ENCODE measurements at places on chromosomes 5 and 9. TPM values are rescaled to one million over a fixed set of nuclear protein-coding genes. Genes with fewer than 3 reads are reported as not detected.

- DNase-seq = no peak
Observed at GRCh38 chr5:101838435-101838834, 457.6 kb downstream of the SLCO4C1 start.

DNA sequence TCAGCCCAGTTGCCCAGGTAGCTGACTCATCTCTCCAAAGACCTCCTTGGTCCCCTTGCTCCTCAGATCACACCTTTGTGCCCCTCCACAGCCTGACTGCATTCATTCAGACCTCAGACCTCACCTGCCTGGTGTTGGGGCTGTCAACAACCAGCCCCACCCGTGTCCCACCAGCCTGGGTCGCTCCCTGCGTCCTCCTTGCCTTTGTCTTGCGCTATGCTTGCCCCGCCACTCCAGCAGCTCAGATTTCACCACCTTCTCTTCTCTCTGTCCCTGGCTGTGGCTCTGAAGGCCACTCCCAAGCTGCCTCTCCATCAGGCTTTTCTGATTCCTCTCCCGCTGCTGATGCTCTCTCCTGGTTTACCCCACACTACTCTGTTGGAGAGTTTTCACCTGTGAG, 103.5 kb downstream of the MVB12B start:
- no peak for DNase-seq

DNA sequence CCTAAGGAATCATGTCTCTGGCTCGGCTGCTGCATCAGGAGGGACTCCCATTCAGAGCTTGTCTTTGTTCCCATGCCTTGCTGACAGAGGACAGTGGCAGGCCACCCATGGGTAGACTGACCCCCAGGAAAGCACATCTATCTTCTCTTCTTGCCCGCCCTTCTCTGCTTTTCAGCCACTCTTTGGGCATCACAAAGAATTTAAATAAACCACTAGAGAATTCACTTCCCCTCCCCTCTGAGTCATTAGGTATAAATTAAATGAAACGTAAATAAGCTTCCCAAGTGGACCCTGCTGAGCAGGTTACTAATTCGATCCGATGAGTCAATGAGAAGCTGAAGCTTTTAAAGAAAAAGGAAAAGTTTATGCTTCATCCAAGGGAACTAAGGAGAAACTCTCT, 97.0 kb downstream of the DRD1 start:
- DNase-seq = no peak

DNA sequence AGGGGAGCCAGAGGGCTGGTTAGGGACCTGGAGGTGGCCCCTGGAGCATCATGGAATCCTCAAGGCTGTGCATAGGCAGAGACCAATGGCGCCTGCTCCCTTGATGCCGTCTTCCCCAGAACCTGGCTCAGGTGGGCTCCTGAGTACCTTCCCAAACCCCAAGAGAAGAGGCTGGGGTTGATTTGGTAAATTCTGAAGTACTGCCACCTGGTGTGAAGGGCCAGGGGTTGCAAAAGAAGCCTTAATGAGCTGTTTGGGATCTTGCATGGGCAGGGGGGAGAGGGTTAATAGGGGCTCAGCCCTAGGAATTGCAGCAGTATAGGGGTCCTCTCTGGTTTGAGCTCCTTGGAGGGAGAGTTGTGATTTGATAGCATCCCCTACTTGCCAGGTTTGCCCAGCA, 52.1 kb downstream of the CYSTM1 start:
- DNase-seq = no peak

GRCh38 chr5:78675956-78676730, 27.6 kb upstream of the LHFPL2 start:
- no peak for DNase-seq

DNA sequence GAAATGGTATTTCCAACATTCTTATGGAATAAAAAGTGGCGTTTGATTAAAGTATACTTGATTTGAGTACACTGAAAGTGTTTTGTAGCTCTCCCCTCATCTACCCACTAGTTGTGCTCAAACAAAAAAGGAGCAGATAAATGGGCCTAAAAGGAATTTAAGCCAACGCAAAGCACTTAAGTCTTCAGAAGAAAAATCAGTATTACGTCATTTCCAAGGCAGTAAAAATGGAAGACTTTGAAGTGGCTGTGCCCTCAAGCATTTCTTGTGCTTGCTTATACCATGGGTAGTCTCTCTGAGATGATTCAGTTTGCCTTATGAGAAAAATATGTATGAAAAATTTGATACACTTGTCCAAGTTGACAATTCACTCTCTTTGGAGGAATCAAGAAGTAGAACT, 279.9 kb upstream of the CD180 start:
- DNase-seq = no peak

Gene CDHR2
- 0.19 TPM for total RNA-seq

GRCh38 chr5:74226716-74227485, 413.6 kb downstream of the ENC1 start:
- no peak for DNase-seq

DNA sequence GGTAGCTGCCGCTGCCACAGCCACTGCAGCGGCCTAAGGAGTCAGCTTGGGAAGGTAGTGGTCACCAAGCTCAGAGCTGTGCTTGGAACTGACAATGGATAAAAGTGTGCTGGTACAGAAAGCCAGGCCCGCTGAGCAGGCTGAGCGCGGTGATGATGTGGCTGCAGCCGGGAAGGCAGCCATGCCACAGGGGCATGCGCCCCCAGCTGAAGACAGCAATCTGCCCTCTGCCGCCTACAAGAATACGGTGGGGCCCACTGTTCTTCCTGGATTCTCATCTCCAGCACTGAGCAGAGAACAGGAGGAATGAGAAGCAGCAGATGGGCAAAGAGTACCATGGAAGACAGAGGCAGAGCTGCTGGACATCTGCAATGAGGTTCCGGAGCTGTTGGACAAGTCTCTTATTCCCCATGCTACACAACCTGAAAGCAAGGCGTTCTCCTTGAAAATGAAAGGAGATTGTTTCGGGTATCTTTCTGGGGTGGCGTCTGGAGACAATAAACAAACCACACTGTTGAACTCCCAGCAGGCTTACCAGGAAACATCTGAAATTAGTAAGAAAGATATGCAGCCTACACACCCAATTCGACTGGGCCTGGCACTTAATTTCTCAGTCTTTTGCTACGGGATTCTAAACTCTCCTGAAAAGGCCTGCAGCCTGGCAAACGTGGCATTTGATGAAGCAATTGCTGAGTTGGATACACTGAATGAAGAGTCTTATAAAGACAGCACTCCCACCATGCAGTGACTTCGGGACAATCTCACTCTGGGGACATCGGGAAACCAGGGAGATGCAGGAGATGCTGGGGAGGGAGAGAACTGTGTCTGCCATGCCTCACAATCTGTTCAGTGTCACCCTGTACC, 22.8 kb upstream of the ANKRD18A start:
- DNase-seq = no peak

GRCh38 chr5:54630738-54631359, 113.3 kb downstream of the SNX18 start:
- DNase-seq = no peak

DNA sequence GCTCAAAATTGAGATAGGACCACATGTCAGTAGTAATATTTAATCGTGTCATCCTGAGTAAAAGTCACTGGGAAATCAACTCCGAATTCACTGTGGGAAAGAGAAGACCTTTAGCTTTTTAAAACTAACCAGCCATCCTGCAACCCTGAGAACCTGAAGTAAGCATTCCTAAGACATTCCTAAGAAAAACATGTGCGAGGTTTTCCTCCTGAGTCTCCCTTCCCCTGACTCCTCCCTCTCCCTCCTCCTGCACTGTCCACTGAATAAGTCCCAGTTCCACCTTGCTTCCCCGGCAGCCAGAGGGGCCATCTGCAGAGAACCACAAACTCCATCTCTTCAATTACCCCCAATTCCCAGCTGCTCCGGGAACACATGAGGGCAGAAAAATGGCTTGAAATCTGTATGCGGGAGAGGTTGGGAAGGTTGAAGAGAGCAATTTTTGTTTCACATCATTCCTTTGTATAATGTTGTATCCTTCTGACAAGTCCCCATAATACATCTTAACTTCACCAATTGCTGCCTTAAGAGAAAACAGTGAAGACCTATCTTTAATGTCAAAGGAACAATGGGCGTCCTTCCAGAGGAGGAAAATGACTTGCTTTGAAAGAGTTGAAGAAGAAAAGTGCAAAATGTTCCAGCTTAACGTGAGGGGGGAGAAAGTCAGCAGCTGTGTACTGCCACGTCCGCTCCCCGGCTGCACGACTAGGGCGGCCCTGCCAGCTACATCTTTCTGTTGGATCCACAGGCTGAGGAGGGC, 186.3 kb downstream of the ZNF462 start:
- DNase-seq = no peak

Gene COL27A1
- total RNA-seq = 8.0 TPM

All from Right ventricle myocardium superior (tissue), 1 donor.